ENCODE measurements at places on chromosomes 5 and 9.
A peak's percentile ranks its signal among the peaks of the same experiment; 100 is the strongest.

DNA sequence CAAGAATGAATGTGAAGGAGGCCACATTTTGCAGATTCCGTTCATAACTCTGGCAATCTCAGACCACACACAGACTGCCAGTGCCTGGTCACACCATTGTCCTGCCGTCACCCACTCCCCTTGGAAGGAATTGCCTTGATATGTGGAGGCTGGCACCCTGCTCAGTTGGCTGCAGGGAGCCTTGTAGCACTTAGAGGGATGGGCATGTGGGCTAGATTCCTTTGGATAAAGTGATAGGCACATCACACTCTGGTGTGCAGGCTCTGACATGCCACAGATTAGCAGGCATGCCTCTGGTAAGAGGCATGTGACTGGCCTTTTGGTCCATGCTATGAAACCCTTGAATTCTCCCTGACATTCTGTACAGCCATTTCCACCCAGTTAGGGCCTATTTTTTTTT lies 254.6 kb upstream of the PIK3R1 start:
- DNase-seq, result no peak

DNA sequence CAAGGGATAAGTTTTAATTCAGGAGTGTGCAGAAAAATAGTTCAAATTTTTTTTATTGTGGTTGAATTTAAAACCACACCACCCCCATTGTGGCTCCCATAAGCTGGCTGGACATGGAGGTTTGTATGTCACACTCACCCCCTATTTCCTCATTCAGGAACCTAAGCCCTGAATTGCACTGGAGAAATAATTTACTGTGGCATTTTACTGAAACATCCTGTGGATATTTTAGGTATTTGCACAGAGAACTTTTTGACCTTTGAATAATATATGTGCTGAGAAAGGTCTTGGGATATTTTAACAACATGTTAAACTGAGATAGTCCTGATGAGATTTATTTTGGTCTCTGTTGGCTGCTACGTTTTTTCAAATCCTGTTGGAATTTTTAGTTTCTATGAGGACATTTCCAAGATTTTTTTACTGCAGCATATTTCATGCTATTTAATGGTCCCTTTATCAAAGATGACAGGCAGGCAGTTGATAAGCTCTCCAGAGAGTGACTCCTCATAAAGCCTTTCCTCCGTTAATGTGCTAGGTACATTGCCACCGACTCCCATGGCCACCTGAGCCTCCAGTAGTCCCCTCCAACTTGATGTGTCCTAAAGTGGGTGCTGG lies 51.2 kb upstream of the PALM2AKAP2 start:
- DNase-seq, result no peak

DNA sequence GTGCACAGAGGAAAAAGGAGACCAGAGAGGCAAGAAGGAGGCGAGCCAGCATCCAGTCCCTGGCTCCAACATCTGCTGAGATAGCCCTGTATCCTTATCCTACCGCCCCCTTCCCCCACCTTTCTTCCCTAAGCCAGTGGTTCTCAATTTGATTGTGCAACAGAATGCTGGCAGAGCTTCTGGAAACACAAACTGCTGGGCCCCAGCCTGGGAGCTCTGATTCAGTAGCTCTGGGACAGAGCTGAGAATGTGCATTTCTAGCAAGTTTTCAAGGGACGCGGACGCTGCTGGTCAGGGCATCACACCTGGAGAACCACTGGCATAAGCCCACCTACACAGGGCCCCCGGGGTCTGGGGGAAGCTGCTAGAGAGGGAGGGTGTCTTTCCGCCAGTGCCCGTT lies 21.1 kb downstream of the AK8 start:
- no peak for DNase-seq

GRCh38 chr9:378263-378662 lies 163.6 kb downstream of the DOCK8 start:
- no peak for DNase-seq

- DNase-seq, result peak; percentile 39
These were observed 4.5 kb downstream of the UBE2D2 start for GRCh38 chr5:139565411-139566305.

DNA sequence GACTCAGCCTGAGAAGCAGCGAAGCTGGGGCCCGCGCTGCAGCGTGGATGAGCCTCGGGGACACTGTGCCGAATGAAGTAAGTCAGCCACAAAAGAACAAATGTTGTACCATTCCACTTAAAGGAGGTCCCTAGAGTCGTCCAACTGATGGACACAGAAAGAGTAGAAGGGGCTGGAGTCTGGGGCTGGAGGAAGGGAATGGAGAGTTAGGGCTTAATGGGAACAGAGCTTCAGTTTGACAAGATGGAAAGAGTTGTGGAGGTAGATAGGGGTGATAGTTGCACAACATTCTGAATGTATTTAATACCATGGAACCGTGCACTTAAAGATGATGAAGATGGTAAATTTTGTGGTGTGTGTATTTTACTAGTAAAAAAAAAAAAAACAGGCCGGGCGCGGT lies 119.9 kb downstream of the EHMT1 start:
- no peak for DNase-seq

GRCh38 chr5:119275146-119275545 lies 80.7 kb upstream of the TNFAIP8 start:
- no peak for DNase-seq

GRCh38 chr5:140855772-140856674 lies at the start of gene PCDHA10:
Gene PCDHA10 (plus strand): TSS chr5:140855897. CDS start chr5:140856049, 152 bp downstream.
- DNase-seq, result no peak

- no peak for DNase-seq
These were observed 541.4 kb upstream of the ZNF462 start for GRCh38 chr9:106321394-106322180.

- no peak for DNase-seq
These were observed 60.1 kb upstream of the UBAC1 start for GRCh38 chr9:136021171-136021871.

- no peak for DNase-seq
These were observed 5.1 kb downstream of the ARL14EPL start for GRCh38 chr5:116037236-116037822.

DNA sequence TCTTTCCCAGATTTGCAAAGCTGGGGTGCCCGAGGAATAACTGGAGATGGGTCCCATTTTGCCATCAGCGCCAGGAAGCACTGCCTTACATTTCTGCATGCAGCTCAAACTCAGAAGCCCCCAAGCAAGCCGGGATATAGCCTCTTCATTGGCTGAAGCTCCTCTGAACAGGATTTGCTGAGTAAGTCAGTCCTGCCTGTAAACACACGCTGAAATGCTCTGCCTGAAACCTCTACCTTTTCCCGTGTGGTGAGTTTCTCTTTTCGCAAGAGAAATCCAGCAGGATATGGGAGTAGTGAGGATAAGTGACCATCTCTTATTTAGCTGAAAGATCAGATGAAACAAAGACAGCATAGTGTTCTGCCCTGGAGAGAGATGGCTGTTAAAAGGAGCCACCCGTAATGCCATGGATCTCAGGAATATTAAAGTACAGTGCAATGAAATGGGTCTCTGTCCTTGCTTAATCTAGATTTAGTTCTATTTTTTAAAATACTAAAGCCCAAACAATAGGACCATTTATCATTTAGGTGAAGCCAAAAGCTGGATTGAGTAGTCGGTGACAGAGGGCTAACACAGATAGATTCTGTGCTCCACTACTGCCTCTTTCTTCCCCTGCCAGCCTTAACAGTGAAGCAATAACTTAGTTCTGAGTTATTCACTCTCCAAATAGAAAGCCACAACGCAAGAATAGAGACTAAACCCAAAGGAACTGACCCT lies 177.5 kb upstream of the PPP2R2B start:
- DNase-seq, result no peak

- DNase-seq, result no peak
These were observed 328.4 kb downstream of the EFNA5 start for GRCh38 chr5:107342371-107342770.

DNA sequence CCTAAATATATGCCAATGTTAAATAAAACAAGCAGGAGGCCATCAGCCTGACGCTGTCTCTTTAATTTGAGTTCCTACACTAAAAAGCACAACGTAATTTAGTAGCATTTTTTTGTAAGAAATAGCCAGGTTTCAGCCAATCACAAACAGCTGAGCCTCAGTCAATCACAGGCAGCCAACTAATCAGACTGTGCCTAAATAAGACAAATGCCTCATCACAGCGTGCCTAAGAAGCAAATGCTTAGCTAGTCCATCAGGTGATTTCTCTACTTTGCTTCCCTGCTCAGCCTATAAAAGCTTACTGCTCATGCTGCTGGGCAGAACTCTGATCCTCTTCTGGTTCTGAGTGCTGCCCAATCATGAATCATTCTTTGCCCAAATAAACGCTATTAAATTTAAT lies 38.3 kb upstream of the RORB start:
- DNase-seq, result no peak

Measured in stimulated activated CD4-positive, alpha-beta T cell treated with anti-CD3 and anti-CD28 coated beads, Interleukin-4, amount 100 ng/mL, for 4 hours (primary cell).